ENCODE measurements at places on chromosomes 5 and 9. TPM values are rescaled to one million over a fixed set of nuclear protein-coding genes. Genes with fewer than 3 reads are reported as not detected.
A peak's percentile ranks its signal among the peaks of the same experiment; 100 is the strongest.

- no peak for DNase-seq
Observed at GRCh38 chr5:160685219-160685618, 166.8 kb downstream of the ATP10B start.

- DNase-seq: no peak
Observed at GRCh38 chr5:3325972-3326840, 269.4 kb upstream of the IRX1 start.

- DNase-seq: no peak
Observed at GRCh38 chr5:142296914-142297417, 27.9 kb downstream of the SPRY4 start.

DNA sequence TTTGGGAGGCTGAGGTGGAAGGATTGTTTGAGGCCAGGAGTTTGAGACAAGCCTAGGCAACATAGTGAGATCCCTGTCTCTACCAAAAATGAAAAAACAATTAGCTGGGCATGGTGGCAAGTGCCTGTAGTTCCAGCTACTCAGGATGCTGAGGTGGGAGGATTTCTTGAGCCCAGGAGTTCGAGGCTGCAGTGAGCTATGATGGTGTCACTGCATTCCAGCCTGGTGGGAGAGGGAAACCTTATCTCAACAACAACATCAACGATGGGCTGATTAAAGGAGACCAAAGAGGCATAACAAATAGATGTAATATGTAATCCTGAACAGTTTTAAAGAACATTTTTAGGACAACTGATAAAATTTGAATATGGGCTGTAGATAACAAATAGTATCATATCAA, 34.2 kb upstream of the PANK3 start:
- DNase-seq: no peak

GRCh38 chr9:6876195-6876894, 118.6 kb downstream of the KDM4C start:
- DNase-seq: no peak

DNA sequence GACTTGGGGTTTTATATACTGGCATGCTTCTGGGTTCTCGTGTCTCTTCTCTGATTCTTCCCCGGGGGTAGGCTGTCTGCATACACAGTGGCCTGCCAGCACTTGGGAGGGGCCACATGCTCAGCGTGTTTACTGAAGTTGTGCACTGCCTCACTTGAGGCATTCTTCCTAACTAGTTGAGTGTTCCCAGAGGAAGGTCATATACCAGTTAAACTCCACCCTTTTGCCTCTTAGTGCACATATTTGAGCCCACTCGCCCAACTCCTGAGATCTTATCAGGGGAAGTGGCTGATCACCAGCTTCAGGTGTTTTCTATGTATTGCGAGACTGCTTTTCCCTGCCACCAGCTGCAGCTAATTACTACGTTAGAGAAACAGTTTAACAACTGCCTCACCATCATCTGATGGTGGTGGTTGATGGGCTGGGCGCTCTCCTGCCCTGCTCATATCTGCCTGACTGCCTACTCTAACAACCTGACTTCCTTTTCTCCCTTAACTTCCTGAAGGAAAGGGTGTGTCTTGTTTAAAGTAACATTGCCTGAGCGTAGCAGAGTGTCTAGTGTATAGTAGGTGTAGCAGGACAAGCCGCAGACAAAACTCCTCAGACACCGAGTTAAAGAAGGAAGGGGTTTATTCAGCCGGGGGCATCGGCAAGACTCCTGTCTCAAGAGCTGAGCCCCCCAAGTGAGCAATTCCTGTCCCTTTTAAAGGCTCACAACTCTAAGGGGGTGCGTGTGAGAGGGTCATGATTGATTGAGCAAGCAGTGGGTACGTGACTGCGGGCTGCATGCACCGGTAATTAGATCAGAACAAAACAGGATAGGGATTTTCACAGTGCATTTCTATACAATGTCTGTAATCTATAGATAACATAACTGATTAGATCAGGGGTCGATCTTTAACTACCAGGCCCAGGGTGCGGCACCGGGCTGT, 60.1 kb upstream of the CLINT1 start:
- DNase-seq: peak; percentile 5

GRCh38 chr5:57783693-57784092, 301.1 kb upstream of the ACTBL2 start:
- DNase-seq: no peak

DNA sequence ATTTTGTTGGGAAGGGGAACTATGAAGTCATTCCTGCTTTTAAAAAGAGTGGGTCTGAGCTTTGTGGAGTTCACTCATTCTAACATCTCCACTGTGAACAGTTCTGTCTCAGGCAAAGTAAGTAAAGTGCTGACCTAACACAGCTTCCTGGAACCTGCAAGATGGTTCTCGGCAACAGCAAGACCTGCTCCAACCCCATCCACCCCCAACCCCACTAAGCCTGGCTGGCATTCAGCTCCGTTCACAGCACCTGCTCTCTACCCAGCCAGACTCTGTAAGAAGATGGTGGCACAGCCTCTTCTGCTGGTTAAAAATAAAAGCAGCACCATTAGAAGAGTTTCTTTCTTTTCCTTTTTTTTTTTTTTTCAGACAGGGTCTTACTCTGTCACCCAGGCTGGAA, 42.0 kb downstream of the EPB41L4B start:
- no peak for DNase-seq

DNA sequence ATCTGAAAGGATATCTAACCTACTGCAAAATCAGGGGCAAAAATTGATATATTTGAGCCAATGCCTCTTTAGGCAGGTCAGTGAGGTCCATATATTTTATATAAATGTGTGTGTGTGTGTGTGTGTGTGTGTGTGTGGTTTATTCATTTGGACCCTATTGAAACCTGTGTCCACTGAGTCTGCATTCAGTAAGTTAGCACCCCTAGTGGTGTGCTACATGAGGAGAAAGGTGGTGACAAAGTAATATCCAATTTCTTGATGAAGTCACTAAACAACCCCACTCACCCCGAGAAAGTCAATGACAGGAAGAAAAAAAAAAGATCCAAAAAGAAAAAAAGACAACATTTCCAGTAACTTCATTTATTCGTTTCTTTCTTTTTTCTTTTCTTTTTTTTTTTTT, 4.1 kb downstream of the FBXW11 start:
- DNase-seq: no peak

GRCh38 chr9:116387934-116388698, 234.5 kb downstream of the PAPPA start:
- no peak for DNase-seq

DNA sequence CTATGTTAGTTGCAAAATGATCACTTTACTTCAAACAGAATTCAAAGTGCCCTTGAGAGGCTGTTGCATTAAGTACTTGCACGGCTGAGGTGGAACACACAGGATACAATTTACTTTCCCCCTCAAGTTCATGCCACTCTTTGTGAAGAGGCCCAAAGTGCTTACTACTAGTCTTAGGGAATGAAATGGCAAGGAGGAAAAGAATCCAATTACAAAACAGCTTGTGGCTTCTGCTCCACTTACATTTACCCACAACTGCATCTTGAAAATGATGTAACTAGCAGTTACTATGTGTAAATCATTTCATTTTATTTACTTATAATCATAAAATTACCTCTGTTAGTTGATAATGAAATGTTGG, 14.6 kb downstream of the FOXD1 start:
- no peak for DNase-seq

GRCh38 chr5:157559301-157559700, 16.3 kb downstream of the ADAM19 start:
- DNase-seq: no peak

GRCh38 chr5:87007737-87008136, 259.9 kb upstream of the RASA1 start:
- no peak for DNase-seq

- no peak for DNase-seq
Observed at GRCh38 chr5:135578685-135579341, at the start of gene CXCL14. Gene CXCL14, minus strand, starts transcription at chr5:135578991. Its CDS starts 213 bp downstream, at chr5:135578778.

GRCh38 chr5:65101632-65102100, 332.9 kb downstream of the CWC27 start:
- DNase-seq: no peak

- DNase-seq: no peak
Observed at GRCh38 chr5:120388016-120388781, 75.9 kb upstream of the PRR16 start.

DNA sequence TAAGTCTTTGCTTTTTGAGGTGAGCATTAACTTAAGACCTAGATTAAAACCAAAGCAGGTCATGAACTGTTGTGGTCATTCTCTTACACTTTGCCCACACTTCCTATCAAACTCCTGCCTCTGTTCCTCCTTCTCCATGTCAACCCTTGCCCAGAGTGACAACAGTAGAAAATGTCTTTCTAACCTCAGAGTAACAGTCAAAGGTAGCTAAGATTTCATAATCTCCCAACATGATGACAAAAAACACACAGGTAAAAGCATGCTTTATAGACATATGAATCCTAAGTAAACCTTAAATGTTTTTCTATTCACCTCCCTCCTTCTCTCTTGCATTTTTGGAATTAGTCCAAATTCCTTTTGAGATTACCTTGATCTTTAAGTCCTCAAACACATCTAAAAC, 422.3 kb downstream of the SPATA31D1 start:
- DNase-seq: no peak

GRCh38 chr9:96817973-96818372, 36.3 kb downstream of the ZNF782 start:
- DNase-seq: no peak

- DNase-seq: no peak
Observed at GRCh38 chr9:107566611-107567061, 77.1 kb upstream of the KLF4 start.

DNA sequence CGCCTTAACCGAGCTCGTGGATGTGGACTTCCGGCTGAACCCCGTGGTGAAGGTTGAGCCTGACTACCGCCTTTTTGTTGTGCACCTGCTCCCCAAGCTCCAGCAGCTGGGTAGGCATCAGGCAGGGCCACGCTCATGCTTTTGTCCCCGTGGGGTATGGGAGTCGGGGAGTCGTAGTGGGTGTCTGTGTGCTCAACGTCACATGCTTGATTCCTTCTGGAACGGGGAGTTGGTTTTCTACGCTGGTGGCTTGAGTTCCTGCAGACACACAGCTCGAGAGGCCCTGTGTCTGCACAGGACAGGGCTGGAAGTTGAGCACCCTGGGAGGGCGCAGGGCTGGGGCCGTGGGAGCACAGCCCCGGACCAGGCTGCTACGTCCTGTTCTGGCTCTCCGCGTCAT, 8.0 kb downstream of the CEP72 start:
- DNase-seq: no peak

DNA sequence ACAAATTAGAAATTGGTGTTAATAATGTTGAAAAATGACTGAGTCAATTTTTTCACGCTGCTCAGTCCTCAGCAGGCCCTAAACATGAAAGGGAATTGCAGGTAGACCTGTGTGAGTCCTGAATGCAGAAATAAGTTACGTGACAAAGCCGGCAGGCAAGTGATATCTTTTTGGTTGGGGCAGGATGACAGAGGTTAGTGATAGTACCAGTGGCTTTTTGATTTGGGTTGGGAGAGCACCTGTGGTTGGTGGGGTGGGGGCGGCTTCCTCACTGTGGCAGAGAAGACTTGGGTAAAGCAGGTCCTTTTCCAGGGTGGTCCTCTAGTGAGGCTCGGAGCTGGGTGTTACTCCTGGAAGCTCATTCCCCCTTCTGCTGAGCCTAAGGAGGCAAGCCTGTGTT, 164.7 kb downstream of the TMEM167A start:
- no peak for DNase-seq

DNA sequence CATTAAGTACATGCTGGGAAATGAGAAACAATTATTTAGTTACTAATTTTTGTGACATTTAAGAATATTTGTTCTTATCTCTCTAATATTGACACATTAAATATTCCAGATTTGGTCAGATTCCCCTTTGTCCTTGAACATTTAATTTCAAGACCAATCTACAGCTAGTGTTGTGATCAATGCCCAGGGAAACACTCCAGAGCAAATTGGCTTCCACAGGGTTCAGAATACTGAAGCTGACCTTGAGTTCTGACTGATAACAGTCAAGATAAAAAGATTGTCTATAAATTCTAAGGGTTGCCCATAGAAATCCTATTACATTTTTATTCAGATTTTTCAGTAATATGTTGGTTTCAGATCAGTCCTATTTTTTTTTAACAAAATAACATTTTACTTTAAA, 31.3 kb downstream of the ZFYVE16 start:
- DNase-seq: no peak

DNA sequence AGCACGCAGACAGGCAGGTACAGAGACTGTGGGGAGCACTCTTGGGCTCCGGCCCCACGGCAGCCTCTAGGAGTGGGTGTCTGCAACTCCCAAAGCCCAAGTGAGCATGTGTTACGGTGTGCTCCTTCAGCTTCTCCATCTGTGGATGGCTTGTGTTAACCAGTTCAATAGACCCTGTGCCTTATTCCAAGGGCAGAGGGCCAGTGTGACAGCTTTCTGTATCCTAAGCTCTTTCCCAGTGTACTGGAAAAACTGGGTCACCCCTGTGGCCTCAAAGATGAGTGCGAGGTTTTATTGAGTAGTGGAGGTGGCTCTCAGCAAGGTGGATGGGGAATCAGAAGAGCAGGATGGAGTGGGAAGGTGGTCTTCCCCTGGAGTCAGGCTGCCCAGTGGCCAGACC, 78.3 kb downstream of the ADAMTS16 start:
- no peak for DNase-seq

DNA sequence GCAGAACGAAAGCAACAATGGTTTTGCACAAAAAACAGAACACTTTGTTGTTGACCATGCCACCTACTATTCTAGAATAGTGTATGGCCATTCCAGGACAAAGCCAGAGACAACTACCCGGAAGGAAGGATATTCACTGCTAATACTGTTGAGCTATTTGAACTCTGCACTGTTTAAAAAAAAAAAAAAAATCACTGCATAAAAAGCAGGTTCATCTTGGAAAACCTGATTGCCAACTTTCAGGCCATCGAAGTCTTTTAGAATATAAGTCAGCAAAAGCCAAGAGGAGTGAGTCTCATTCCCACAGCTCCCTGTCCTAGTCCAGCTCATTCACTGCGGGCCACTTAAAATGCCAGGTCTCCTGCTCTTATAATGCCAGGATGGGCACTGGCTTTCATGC, 4.0 kb downstream of the ENC1 start:
- DNase-seq: no peak

DNA sequence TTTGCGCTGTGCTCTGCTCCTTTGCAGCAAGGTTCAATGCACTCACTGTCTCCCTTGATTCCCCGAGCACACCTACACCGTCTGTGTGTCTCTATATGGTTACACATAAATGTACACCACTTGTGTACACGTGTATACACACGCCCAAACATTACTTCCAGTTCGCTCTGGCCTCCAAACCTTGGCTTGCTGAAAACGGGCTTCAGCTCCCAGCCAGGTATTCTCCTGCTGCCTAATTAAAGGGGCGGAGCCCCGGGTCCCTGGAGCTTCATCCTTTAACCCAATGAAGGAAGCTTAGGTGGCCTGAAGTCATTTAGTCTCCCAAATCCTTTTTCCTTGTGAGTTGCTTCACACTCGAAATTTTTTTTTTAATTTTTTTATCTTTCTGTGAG, 4.6 kb downstream of the ISL1 start:
- no peak for DNase-seq

CATSPER3 gene
- total RNA-seq: 0.81 TPM

PARP8 gene
- total RNA-seq: 23.0 TPM

TIGD6 gene
- total RNA-seq: 2.4 TPM

LECT2 gene
- total RNA-seq: not detected

KLF4 gene
- total RNA-seq: 3.3 TPM
